ENCODE measurements at places on chromosomes 5 and 9.

DNA sequence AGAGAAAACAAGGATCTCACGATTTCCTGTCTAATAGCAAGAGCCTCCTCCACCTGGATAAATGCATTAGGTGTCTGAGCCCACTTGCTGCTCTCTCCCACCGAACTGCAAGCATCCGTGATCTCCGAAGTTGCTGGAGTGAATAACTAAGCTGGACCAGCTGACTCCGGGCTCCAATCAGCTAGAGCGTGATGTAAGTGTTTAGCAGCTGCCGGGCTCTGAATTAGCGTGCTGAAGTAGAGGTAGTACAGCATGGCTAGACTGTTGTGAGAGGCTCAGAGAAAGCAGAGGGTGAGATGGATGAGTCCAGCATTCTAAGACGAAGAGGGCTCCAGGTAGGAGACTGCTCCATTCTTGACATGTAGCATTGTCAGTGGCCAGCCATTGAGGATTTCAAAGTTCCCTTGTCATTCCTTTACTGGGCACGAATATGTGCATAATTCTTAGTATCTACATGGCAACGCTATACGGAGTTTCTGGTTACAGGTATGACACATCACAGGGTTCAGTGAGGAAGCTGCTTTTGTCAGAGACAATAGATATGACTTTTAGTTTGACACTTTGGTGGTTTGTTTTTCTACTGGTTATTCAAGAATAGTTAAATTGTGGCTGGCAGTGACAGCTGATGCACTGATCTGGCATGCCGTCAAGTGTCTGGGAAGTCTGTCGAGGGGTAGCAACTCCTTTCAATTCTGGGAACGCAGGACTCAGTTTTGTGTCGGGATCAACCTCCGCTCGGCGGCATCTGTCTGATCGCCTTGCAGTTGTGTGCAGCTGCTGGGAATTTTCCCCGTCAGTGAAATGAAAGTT lies 232.6 kb downstream of the MAST4 start:
- DNase-seq: peak; percentile 58

DNA sequence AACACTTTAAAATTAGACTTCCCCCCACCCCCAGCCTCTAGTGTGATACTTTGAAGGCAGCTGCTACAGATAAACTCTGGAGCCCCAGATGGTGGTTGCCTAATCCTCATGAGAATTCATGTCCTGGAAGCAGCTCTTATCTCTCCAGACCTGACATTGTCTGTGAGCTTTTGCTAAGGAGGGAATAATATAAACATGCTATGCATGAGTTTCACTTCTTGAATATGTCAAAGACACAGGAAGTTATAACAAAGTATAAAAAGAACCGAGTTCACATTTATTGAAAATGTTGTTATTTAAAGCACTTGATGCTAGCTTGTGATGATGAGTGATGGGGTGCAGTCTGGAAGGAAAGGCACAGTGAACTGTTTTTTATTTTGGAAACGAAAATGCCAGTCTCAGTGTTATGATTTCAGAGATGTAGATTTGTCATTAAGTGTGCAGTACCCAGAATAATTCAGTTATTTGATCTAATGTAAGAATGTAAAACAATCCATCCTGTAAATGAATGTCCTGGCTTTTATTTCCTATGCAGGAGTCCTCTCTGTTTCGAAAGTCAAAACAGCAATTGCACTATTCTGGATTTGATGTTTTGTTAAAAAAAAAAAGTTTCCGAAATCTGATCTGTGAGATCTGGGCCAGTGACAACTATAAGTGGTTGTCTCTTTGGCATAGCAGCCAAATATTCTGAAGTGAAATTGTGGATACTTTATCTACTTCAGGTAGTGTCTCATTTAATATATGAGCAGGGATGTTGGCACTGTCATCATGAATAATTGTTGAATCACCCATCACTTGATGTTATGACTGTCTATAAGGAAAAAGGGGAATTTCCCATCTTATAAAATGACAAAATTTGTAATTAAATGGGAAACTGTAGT lies 77.0 kb downstream of the ZCCHC7 start:
- DNase-seq: peak; percentile 38

DNA sequence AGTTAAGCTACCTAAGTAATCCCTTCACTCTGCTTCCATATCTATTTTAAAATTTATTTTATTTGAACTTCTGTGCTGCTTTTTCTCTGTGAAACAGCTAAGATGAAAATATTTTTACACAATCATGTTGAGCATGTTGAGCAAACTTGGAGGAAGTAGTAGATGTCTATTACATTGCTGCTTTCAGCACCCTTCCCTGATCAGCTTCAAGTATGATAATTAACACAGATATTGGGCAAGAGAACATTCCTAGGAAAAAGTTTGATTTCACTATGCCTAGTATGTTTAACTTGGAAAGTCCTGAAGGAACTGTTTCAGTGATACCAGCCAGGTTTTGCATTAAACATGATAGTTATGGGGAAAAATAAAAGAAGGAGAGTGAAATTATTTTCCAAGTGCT lies 283.6 kb downstream of the ELAVL2 start:
- no peak for DNase-seq

GRCh38 chr5:141941307-141941706 lies 16.7 kb downstream of the PCDH12 start:
- DNase-seq: peak; percentile 86

GRCh38 chr5:169610606-169611005 lies 26.5 kb upstream of the DOCK2 start:
- DNase-seq: peak; percentile 61

- no peak for DNase-seq
Observed at GRCh38 chr9:2373648-2374047, 247.9 kb upstream of the VLDLR start.

All from M059J (cell line).